ENCODE measurements at places on chromosomes 2 and 18.

- no peak for DNase-seq
Observed at GRCh38 chr18:57677262-57678211, 55.9 kb upstream of the NARS1 start.

- DNase-seq = no peak
Observed at GRCh38 chr2:185441486-185442005, 297.1 kb upstream of the FSIP2 start.

DNA sequence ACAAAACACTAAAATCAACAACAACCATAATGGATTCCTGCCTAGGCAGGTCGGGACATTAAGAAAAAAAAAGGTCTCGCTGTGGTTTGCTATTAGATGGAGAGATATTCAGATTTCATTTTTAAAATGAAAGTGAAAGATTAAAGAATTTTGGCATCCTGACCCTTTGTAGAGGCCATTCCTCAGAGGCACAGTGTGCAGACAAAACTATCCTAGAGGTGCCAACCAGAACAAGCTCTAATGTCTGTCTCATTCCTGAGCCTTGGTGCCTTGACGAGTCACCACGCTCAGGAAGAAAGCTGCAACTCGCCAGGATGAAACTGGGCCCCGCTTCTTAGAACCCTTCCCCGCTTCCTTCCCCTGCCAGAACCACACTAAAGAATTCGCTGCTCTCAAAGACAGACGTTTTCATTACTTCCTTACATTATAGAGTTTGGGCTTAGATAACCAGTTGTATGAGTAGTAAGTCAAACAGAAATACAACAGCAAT lies 156.0 kb downstream of the TGIF1 start:
- no peak for DNase-seq

DNA sequence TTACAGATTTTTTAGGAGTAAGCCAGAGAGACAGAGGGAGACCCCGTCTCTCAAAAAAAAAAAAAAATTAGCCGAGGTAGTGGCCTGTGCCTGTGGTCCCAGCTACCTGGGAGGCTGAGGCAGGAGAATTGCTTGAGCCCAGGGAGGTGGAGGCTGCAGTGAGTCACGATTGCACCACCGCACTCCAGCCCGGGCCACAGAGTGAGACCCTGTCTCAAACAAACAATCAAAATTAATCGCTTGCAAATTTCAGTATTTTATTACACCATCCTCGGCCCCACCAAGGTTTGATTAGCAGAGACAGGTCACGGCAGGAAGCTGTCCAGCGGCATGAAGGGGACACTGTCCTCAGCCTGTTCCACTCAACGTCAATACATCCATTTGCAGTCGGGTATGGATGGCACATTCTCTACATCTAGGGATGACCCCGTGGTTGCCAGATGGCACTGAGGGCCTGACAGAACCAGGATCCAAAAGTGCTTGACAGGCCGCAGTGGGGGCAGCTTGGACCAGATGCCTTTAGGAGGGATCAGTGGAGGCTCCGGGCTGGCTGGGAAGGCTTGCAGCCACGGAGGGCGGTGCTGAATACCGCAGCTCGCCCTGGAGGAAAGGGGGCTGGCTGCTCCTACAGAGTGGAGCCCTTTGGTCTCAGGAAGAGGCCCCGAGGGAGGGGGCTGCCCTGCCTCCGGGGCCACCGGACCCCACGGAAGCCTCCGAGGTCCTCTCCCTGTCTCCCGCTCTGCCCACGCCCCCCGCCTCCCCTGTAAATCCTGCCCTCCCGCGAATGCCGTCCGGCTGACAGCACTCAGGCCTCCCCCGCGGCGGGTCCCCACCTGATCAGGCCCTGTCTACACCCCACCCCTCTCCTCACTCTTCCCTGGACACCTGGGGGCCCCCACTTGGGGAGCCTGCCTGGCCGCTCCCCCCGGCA lies 13.1 kb downstream of the ASPRV1 start:
- DNase-seq = no peak

DNA sequence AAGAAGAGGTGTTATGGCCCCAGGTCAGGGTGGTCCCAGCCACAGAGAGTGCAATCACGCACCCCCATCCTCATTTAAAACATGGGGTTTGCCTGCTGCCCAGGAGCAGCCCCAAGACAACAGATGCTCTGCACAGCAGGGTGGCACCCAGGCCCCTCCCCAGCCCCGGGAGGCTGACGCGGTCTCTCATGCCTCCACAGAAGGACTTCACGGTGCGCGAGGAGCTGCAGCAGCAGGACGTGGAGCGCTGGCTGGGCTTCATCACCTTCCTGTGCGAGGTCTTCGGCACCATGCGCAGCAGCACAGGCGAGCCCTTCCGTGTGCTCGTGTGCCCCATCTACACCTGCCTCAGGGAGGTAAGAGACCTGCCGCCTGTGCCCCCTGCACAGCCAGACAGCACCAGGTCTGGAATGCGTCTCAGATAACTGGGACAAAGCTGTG lies 133.7 kb downstream of the SMAD7 start:
- DNase-seq = no peak

DNA sequence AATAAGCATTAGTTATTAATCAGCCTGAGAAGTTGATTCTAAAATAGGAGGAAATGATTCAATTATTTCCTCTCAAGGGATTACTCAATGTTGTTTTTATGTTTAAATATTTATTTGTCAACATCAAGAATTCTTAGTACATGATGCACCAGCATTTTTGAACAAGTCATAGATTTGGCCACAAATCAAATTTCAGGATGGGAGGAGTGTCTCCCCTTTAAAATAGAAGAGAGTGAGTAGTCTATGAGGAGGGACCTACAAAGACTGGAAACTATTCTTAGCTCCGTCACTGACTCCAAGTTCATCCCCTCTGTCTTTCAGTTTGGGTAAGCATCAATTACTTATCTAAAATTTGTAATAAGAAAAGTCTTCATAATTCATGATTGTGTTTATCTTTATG lies 18.6 kb upstream of the IL18R1 start:
- DNase-seq = no peak

DNA sequence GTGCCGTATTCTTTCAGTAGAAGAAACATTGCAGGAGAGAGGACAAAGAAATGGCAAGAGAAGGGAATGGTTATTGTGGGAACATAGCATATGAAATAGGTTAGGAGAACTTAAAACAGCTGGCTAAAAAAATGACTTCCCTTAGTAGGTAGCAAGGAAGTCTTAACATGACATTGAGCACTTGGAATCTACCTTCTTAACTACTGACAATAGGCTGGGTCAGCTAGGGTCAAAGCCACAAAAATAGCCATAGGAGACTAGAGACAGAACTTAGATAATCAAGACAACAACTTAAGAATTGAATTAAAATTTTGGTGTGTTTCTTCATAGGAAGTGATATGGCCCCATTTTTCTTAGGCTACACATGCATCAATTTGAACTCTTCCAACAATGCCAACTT lies 227.9 kb downstream of the TCF4 start:
- no peak for DNase-seq

DNA sequence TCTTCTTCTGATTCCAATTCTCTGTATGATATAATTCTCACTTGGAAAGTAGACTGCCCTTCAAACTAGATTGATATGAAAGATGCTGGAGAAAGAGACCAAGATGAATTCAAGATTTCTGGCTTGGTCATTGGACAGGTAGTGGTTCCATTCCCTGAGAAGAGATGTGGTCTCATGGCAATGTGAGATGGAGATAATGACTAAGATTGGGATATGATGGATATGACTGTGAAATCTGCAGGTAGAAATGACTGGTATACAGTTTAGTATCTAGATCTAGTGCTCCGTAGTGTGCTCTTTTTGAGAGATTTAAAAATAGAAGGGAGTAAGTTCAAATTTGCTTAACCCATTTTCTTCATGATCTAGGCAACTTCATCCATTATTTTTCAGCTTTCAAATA lies 425.4 kb upstream of the TRIB2 start:
- DNase-seq = no peak

DNA sequence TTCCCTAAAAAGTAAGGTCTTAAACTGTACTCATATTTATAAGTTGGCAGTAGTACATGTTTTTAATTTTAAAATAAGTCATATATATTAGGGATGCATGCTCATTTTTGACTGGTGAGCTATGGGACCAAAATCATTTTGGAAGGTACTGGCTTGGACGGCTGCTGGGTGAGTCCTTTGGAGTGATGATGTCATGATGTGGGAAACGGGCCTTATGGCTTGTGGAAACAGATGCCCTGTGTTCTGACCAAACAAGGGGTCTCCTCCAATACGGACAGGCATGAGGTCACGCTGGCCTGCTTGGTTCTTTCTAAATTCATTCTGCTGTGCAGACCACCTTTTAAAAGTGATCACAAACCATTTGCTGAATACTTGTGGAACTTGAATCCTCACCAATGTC lies 109.2 kb upstream of the MGAT5 start:
- DNase-seq = no peak

DNA sequence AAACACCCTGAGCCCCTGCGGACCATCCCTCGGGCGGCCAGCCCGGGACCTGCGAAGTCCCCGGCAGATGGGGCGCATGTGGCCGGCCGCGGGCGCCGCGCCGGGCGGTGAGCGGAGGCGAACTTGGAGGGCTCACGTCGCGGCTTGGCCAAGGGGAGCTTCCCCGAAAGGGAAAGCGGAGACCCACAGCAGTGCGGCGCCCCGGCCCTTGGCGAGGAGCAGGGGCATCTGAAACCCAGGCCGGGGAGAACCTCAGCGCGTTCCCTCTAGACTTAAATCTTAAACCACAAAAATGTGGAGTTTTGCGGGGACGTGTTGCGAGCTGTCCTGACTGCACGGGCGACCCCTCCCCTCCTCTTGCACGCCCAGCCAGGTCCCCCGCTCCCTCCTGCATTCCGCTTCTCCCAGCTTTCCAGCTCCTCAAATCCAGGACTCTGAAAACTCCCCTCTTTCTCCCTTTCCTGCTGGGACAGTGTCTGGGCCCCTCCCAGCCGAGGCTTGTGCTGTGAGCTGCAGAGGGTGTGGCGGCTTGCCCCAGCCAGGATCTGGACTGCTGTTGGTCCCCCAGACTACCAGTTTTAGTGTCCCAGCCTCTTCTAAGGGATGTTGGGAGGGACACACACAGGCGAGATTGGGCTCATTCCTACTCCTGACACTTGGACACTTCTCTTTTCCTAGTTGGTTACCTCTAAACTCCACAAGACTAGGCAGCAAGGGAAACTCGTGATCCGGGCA lies 1.3 kb downstream of the FMNL2 start:
- no peak for DNase-seq

- DNase-seq = no peak
Observed at GRCh38 chr2:171046048-171046560, 114.6 kb downstream of the TLK1 start.

DNA sequence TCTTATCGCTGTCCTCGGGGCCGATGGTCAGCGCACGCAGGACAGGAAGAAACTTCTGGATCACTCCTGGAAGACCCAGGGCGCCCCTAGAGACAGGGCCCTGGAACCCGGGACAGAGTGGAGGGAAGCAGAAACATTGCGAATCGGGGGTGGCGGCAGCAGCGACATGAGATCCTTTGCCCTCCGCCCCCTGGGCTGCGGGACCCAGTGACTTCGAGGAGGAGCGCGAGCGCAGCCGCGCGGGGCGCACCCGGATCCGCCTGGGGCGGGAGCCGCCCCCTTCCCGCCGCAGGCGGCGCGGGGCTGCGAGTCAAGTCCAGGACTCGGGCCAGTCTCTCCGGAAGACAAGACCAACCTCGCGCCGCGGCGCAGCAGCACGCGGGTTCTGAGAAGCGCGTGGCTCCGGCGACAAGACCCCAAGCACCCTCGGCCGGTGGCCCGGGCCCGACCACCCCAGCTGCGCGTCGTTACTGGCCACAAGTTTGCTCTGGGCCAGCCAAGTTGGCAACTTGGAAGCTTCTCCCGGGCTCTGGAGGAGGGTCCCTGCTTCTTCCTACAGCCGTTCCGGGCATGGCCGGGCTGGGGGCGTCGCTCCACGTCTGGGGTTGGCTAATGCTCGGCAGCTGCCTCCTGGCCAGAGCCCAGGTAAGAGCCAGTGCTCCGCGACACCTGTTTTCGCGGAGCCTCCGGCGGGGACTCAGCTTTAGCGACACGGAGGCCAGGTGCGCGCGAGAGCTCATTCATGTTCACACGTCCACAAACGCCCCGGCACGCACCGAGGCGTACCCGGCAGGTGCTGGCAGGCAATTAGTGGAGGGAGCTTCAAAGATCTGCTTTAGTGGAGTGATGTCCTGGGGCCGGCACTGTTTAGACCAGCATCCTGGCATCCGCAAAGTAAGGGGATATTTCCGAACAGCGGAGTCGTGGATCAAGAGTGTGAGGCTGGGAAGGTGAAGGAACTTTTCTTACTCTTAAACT lies at the start of gene PTH2R:
Gene PTH2R, plus strand, starts transcription at position 319 of the 978 bp plus-strand sequence. Its CDS starts 252 bp downstream, at position 571.
- no peak for DNase-seq

Data from stimulated activated CD4-positive, alpha-beta T cell treated with anti-CD3 and anti-CD28 coated beads, Interleukin-1b, Interleukin-23, amount 100 ng/mL, for 4 hours (primary cell).